ENCODE measurements at places on chromosomes 12 and 14.

DNA sequence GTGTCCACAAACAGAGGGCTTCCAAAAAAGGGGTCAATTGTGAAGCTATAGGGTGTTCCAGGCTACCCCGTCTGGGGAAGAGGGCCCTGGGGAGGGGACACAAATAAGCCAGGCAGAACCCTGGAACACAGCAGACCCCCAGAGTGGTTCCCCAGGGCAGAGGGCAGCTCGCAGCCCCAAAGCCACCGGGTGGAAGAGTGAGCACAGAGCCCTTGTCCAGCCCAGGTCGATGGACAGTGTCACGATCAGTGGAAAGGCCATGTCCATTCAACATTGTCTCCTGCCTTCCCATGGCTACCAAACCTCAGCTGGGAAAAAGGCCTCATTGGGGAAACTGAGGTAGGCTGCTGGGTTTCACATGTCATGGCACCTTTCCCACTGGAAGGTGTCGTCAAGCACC is 131.4 kb downstream of the DICER1 start:
- no peaks in the 10 kb centered on the region for H3K36me3 ChIP-seq
- DNase-seq, result no peak
- H3K4me1 ChIP-seq, result no peaks in the 10 kb centered on the region
- no peaks in the 10 kb centered on the region for H3K27me3 ChIP-seq

GRCh38 chr12:123877968-123878367 is 94.7 kb downstream of the CCDC92 start:
- H3K4me1 ChIP-seq, result no peaks in the 10 kb centered on the region
- no peak for DNase-seq
- H3K36me3 ChIP-seq, result no peaks in the 10 kb centered on the region
- H3K4me3 ChIP-seq, result no peak overlapping the region

DNA sequence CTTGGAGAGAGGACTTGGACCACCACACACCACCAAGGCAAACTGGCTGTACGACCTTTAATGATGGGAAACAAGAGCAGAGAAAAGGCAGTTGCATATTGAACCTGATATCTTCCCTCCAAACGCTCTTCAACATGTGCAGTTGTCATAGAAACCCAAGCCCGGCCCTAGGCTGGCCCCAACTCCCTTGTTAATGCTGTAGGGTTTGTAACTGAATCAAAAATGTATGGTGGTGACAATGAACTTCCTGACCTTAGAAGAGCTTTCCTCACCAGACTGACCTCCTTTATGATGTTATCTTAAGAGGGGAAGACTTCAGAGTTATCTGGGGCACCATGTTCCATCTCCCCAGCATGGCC is 12.3 kb downstream of the APOLD1 start:
- no peak overlapping the region for H3K27ac ChIP-seq
- DNase-seq, result no peak
- H3K27me3 ChIP-seq, result no peaks in the 10 kb centered on the region
- H3K4me1 ChIP-seq, result no peaks in the 10 kb centered on the region
- H3K36me3 ChIP-seq, result no peaks in the 10 kb centered on the region

DNA sequence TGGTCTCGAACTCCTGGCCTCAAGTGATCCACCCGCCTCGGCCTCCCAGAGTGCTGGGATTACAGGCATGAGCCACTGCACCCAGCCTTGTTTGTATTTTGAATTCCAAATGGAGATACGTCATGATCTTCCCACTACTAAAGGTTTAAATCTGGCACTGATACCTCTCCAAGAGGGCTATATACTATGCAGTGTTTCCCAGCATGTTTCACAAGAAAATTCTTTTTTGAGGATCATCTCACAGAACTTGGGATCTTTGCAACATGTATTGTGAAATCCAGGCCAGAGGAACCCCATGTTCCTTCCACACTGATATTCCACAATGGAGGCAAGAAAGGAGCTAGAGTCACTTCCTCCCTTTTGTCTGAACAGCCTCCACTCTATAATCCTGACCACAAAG is 112.7 kb downstream of the NT5DC3 start:
- no peak overlapping the region for H3K4me3 ChIP-seq
- no peaks in the 10 kb centered on the region for H3K36me3 ChIP-seq
- no peaks in the 10 kb centered on the region for H3K27me3 ChIP-seq

DNA sequence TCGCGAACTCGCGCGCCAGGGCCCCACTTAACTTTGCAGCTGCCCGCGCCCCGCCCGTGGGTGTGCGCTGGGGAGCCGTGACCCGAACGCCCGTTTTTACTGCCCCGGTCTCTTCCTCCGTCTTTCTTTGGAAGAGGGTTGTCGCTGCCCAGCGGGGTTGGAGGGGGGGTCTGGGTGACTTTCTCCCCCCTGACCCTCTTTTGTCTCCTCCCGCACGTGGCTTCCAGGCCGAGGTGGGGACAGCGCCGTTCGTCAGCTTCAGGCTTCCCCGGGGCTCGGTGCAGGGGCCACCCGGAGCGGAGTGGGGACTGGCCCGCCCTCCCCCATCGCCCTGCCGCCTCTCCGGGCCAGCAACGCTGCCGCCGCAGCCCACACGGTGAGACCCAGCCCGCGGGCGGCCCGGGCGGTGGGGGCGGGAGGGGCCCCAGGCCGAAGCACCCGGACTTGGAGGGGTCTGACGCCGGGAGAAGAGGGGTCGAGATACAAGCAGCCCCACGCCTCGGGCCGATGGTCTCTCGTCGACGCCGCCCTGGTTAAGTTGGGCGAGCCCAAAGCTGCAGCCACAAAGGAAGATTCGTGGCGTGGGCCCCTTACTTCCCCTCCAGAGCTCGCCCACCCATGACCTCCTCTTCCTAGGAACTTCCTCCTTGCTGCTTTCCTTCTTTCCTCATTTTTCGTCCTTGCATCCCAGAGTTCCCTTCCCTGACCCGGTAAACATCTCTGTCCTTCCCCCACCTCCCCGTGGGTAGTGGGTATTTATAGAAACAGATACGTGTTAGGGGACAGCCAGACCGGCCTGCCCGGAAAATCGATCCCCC is 1.2 kb downstream of the DYRK2 start:
- no peaks in the 10 kb centered on the region for H3K27me3 ChIP-seq
- no peak for DNase-seq
- H3K4me3 ChIP-seq, result peak overlapping the region; percentile 66
- peak overlapping the region; percentile 83 for H3K27ac ChIP-seq
- H3K36me3 ChIP-seq, result peaks cover 19% of the 10 kb centered on the region

GRCh38 chr14:63878792-63879191 is 26.0 kb downstream of the SYNE2 start:
- H3K27ac ChIP-seq, result no peak overlapping the region
- no peaks in the 10 kb centered on the region for H3K36me3 ChIP-seq
- no peak for DNase-seq
- H3K4me1 ChIP-seq, result no peaks in the 10 kb centered on the region
- H3K27me3 ChIP-seq, result no peaks in the 10 kb centered on the region

- H3K36me3 ChIP-seq, result no peaks in the 10 kb centered on the region
- H3K4me1 ChIP-seq, result peaks cover 2% of the 10 kb centered on the region
- no peak overlapping the region for H3K4me3 ChIP-seq
- H3K27me3 ChIP-seq, result no peaks in the 10 kb centered on the region
- no peak overlapping the region for H3K27ac ChIP-seq
- DNase-seq, result no peak
Observed at GRCh38 chr12:92357584-92358261, 212.1 kb upstream of the BTG1 start.

DNA sequence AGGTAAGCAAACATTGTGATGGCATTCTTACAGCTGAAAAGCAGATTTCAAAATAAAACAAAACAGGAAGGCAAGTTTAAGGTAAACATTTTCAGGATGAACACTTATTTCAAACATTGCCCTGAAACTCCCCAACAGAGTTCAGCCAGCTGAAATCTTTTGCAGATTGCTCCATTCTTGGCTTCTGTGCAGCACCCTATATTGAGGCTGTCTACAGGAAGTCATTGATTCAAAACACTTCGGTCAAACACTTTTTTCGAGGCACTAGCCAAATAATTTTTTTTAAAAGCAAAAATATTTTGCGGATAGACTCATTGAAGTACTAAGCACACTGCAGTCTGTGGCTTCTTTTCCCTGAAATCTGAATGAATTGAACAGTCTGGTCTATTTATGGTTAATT is 318.1 kb upstream of the PDE3A start:
- no peak overlapping the region for H3K4me3 ChIP-seq
- no peaks in the 10 kb centered on the region for H3K36me3 ChIP-seq
- H3K4me1 ChIP-seq, result no peaks in the 10 kb centered on the region
- H3K27ac ChIP-seq, result no peak overlapping the region
- DNase-seq, result no peak
- no peaks in the 10 kb centered on the region for H3K27me3 ChIP-seq

DNA sequence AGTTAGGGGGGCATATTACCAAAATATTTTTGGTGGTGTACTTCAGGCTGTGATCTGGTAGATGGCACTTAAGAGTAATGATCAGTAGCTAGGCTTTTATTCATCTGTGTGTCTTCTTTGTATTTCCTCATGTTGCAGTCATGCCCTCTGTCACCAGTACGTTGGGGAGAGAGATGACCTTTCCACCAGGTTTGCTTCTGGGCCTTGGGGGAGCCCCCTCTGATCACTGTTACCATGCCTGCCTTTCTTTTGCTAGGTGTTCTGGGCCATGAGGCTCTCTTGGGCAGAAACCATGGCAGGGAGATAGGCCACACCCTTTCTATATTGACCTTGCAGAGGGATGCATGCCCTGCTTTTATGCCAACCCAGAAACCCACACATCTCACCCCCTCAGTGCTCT is 208.5 kb downstream of the RAD51B start:
- no peaks in the 10 kb centered on the region for H3K36me3 ChIP-seq
- no peak overlapping the region for H3K4me3 ChIP-seq
- no peak overlapping the region for H3K27ac ChIP-seq
- H3K4me1 ChIP-seq, result no peaks in the 10 kb centered on the region
- no peak for DNase-seq
- no peaks in the 10 kb centered on the region for H3K27me3 ChIP-seq

DNA sequence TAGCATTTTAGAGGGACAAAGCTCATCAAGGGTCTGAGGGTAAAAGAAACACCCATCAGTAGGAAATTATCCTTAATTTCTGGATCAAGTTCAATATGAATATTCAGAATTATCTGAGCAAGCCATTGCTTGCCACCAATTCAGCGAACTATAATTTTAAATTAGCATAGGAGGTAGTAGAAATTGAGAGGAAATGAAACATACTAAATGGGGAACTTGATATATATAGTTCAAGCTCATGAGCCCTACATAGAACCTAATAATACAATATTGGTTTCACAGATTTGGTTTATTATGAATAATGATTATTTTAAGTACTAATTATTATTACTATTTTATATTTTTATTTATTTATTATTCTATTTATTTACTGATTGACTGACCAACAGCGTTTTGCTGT is 42.1 kb upstream of the GXYLT1 start:
- H3K27ac ChIP-seq, result no peak overlapping the region
- DNase-seq, result no peak
- H3K4me1 ChIP-seq, result no peaks in the 10 kb centered on the region

DNA sequence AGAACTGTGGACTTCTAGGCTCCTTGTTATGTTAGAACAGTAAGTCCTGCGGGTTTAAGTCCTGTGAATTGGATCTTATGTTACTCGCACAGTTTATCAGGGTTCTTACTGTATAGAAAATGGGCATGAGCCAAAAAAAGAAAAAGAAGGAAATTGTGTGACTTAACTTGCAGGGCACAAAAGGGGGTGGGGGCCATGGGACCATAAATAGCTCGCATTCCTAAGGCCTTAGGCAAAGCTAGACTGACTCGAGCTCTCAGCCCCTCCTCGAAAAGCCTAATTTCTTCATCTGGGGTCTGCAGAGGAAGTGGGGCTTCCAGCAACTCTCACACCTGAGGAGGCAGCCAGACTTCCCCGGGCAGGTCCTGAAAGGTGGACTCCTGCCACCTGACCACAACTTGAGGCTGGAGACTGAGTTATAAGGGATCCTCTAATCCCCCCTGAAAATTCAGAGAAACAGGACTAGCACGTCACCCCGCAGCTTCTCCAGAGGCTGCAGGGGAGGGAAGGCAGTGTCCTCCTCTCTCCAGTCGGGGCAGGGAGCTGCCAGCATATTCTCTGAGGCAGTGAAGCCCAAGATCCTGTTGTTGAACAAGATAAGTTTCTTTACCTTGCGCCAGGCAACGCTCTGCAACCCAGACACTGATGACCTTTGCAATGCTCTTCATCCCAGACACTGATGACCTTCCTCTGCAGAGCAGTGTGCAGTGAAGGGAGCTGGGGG is 280.5 kb downstream of the PCNX1 start:
- no peak for DNase-seq
- H3K27me3 ChIP-seq, result peaks cover under 1% of the 10 kb centered on the region
- H3K36me3 ChIP-seq, result no peaks in the 10 kb centered on the region

- H3K27ac ChIP-seq, result no peak overlapping the region
- peaks cover 40% of the 10 kb centered on the region for H3K27me3 ChIP-seq
- no peak for DNase-seq
- H3K4me3 ChIP-seq, result peak overlapping the region; percentile 50
- no peaks in the 10 kb centered on the region for H3K36me3 ChIP-seq
- peaks cover 8% of the 10 kb centered on the region for H3K4me1 ChIP-seq
Observed at GRCh38 chr12:44876544-44877410, 662 bp upstream of the NELL2 start.

DNA sequence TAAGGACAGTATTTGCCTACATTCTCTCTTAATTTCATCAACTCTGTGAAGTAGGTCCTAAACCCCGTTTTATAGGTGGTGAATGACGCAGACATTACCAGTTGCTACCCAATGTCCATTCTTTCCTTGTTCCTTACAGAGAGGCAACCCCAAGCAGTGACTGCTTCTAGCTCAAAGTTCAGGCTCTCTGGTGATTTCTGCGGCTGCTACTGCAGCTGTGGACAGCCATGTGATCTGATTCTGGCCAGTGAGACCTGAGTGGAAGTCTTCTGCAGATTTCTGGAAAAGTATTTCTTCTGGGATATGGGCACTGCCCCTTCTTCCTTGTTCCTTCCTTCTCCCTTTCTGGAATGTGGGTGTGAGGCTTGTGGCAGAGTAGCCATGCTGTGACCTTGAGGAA is 82.9 kb downstream of the ARF6 start:
- peaks cover 48% of the 10 kb centered on the region for H3K4me1 ChIP-seq
- H3K27ac ChIP-seq, result no peak overlapping the region
- DNase-seq, result no peak
- H3K27me3 ChIP-seq, result no peaks in the 10 kb centered on the region
- H3K36me3 ChIP-seq, result no peaks in the 10 kb centered on the region
- H3K4me3 ChIP-seq, result no peak overlapping the region

DNA sequence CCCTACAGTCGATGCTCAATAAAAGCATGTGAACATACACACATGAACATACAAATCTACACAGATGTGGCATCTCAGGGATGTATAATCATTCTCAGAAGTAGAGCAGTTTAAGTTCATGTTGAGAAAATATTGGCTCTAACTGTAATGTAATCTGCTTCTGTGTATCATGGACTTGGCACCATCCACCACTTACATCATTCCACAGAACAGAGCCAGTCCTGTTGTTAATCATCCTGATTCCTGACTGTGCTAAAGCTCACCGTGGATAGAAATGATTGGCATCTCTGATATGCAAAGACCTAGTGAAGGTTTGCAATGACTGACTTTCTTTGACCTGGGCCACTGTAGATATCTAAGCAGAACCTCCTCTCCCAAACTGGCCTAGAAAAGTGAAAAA is 1141.3 kb downstream of the BCL11B start:
- no peak for DNase-seq
- no peak overlapping the region for H3K4me3 ChIP-seq
- H3K36me3 ChIP-seq, result peaks cover 22% of the 10 kb centered on the region
- no peak overlapping the region for H3K27ac ChIP-seq
